Stimulated activated CD8-positive, alpha-beta memory T cell treated with anti-CD3 and anti-CD28 coated beads, Interleukin-4, amount 100 ng/mL, for 1 hour (primary cell): ENCODE measurements at places on chromosomes 1 and 21.

DNA sequence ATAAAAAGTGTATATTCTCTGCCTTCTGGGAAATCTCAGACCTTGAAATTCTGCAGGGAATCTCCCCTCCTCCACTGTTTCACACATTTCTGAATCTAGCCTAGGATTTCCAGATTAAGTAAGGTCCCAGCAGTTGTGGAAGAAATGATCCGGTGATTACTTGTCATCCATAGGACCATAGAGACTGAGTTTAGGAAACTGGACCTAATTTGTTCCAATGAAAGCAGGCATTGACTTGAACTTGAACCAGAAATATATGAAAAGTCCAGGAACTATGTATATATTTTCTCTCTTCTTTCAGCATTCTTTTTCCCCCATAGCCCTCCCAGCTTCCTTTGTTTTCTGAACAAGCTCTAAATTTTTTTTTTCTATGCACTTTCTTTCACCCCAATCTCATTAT lies 149.5 kb upstream of the SPAG17 start:
- no peak for DNase-seq

DNA sequence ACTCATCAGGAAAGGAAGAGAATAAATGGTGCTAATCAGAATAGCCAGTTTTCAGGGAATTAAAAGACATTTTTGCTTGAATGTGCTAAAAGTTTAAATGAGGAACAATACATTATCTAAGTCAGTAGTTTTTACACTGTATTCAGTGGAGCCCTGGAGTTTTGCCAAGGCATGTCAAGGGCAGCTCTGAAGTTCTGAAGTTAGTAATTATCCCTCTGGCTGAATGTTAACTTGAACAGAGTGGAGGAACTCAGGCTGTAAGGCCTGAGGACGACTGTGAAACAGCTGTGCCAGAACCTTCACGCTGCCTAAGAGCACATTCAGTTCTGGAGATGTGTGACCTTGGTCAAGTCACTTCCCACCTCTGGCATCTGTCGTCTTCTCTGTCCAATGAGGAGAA lies 68.1 kb downstream of the EDEM3 start:
- DNase-seq = no peak

DNA sequence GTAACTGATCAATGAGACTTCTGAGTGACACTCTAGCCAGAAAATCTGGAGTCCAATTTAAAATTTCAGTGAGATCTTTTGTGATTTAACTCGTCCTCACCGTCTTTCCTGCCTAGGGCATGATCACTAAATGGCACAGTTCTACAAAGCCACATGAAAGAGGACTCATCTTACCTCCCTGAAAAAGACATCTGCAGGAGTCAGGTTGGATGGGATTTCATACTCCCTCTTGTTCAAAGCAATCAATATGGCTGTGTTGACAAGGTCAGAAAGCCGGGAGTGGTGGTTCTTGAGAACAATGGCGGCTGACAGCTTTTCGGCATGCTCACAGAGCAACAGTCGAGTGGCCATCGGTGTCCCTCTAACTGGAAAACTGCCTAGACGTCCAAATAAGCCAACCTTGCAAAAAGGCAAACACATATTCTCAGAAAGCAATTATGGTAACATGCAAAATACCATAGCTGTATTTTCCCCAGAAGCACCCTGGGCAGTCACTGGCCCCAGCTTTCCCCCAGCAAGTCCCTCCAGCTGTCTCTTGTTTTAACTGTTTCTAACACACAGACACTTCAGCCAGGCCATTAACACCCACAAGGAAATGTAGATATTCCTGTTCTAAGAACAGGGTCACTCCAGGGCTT lies 36.6 kb upstream of the ACTA1 start:
- no peak for DNase-seq

GRCh38 chr1:192846950-192847349 lies 38.1 kb downstream of the RGS2 start:
- no peak for DNase-seq

DNA sequence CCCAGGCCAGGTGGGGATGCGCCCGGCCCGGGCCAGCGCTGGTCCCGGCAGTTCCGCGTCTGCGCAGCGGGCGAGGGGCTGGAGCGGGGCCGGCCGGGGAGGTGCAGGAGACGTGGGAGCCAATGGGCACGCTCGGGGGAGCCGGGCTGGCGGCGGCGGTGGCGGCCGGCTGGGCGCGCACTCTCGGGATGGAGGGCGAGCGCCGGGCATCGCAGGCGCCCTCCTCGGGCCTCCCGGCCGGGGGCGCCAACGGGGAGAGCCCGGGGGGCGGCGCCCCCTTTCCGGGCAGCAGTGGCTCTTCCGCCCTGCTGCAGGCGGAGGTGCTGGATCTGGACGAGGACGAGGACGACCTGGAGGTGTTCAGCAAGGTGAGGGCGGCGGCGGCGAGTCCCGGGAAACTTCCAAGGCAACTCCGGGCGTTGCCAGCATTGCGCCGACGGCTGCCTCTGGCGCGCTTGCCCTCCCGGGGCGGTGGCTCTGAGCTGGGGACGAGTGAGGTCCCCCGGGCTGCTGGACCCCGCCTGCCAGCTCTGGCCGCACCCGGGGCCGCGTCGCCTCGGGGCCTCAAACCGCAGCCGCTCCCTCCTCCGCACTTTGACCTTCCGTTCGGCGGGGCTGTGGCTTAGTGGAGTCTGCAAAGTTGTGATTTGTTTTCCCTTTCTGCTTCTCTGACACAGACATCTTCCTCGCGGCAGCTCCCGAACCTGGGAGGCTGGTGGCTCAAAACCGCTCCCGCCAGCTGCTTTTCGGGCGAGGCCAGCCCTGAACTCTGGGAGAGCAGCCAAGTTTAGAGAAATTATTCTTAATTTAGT lies at the start of gene SNX7:
TSS of gene SNX7 (plus strand) at position 178 of the 812 bp plus-strand sequence. CDS start at position 189, 11 bp downstream.
- no peak for DNase-seq

DNA sequence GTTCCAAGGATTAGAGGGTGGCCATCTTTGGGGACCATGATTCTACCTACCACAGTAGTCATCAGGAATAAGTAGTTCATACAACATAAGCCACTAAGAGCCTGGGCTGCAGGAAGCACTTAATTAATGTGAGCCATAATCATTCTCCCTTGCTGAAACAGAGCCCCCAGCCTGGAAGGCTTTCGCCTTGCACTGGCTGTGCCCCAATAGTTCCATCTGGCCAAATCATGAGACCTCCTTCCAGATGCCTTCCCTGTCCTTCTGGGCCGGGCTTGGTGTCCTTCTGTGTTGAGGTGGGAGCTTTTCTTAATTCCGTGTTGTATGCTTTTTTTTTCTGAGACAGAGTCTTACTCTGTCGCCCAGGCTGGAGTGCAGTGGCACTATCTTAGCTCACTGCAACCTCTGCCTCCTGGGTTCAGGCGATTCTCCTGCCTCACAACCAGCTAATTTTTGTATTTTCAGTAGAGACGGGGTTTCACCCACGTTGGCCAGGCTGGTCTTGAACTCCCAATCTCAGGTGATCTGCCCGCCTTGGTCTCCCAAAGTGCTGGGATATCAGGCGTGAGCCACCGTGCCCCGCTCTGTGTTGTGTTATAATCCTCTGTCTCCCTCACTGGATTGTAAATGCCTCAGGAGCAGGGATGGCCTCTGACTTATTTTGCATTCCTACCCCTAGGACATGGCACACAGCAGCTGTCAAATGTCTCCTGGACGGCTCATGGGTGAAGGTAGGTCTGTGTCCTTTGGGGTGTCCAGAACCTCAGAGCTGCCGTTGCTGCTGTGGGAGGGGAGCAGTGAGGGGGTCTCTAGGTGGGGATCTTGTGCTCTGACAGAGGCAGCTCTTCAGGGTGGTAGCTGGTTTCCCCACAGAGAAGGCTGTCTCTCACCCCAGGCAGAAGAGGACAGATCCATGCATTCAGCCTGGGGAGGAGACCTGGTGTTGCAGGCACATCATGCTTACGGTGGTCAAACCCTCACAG lies 10.1 kb downstream of the GNG4 start:
- DNase-seq = no peak

DNA sequence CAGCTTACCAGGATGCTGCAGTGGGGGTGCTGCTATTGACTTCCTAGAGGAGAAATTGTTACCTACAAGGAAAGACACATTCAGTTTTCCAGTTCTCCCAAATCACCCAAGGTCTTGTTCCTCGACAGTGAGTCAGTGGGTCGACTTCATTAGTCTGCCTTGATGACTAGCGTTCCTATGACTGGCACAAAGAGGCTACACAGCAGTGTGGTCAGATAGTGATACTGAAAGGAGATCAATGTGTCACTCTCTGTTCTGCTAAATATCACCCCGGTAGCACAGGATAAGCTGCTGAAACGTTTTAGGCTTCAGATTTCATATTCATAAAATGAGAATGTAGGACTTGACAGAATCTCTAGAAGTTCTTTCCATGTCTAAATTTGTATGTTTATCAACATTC lies 357.4 kb downstream of the LMX1A start:
- no peak for DNase-seq

GRCh38 chr21:28099001-28099705 lies 893.5 kb downstream of the LTN1 start:
- no peak for DNase-seq

GRCh38 chr1:25566730-25567341 lies 23.4 kb downstream of the LDLRAP1 start:
- no peak for DNase-seq

- DNase-seq = no peak
These were observed 621.9 kb downstream of the LRRIQ3 start for GRCh38 chr1:73576083-73576482.

- no peak for DNase-seq
These were observed 12.0 kb downstream of the XCL2 start for GRCh38 chr1:168531615-168532345.

DNA sequence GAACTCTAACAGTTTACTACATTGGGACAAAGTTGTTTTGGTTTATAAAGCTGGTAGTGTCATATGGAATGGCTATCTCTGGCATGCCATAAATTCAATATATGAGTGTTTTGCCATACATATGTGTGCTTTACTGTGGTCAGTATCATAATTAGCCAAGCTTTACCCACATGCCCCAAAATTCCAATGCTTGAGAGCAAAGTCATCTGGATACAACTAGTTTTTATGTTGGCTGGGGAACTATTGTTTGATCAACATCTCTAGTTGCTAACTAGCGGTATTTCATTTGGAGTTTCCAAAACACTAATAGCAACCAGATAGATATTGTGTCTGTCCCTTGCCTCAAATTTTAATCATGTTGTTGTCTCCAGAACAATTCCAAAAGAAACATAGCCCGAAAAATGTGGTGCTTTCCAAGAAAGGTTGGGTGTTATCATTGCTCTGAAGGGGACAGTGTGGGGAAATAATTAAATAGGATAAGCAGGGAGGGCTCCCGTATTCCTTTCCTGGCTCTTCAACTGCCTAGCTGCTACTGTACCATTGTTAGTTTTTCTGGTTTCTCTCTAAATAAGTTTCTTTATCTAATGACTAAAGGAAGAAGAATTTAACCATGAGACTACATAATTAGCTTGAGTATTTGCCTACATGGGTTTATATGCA lies 136.1 kb downstream of the TGFB2 start:
- DNase-seq = no peak

DNA sequence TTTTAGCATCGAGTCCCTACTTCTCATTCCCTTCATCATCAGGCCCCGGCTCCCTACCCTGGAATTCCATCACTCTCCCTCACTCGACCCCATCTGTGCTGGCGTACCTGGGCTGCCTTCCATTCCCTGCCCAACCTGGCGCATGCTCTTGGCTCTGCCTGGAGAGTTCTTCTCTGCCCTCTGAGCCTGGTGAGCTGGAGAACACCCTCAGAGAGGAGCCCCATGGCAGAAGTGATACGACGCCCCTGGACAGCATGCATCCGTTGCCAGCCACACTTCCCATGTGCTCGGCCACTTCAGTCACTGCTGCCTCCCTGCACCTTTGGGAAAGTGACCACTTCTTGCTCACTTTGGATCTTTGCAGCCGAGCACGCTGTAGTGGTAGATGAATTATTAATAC lies 30.1 kb downstream of the OLFML2B start:
- no peak for DNase-seq

DNA sequence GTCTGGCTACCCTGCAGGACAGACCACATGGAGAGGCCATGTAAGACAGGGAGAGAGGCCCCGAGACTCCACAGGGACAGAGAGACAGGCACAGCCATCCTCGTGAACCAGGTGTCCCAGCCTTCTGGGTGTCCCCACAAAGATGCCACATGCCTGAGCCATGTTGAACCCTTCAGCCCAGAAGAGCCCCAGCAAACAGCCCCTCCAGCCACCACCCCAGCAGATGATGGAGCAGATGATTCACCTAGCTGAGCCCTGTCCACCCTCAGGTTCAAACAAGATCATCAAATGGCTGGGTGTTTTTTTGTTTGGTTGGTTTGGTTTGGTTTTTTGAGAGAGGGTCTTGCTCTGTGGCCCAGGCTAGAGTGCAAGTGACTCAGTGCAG lies 78.7 kb downstream of the DHRS3 start:
- DNase-seq = no peak

DNA sequence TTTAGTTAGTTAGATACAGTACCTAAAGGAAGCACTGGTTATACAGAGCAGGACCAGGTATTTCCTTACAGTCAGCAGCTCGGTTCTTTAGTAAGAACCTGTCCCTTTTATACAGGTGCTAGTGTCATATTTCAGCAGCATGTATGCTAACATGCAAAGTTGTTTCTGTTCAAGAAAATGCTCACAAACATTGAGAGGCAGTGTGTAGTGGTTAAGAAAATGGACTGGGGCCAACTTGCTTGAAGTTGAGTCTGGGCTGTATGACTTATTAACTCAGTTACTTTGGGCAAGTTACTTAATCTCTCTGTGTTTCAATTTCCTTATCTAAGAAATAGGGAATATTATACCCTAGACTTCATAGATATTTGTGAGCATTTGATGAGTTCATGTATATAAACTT lies 31.1 kb downstream of the AK4 start:
- DNase-seq = no peak

DNA sequence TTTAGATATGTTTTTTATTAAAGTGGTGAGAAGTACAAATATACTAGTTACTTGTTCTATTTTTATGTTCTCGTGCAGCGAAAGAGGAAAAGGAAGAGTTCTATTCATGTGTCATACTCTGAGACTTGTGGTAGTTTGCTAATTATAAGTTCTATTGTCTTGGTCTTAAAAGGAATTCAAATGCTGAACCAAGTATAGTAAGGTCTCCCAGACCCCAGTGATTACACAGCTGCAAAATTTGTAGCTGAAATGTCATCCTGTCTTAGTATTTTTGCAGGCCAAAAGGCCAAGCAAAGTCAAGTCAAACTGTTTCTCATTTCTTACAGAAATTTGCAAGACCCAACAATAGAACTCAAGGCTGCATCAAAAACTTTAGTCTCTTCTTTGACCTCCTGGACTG lies 268.7 kb downstream of the CHRM3 start:
- DNase-seq = no peak

DNA sequence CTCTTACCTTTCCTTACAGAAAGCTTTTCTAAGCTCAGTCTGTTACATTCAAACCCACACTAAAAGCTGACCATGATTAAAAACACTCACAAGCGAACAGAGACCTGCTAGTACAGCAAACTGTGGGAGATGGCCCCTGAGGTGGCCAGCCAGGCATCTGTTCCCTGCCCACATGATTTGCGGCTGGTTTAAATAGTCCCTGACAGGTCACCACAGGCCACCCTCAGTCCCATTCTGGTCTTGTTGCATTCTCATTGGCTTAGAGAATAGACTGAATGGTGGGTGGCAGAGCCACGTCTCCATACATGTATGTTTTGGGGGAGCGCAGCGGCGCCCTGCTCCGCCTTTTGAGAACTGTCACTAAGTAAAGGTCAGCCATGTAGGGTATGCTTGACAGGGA lies 2.3 kb upstream of the ACTA1 start:
- no peak for DNase-seq

GRCh38 chr1:6794164-6794563 lies 8.9 kb downstream of the CAMTA1 start:
- no peak for DNase-seq

- DNase-seq = no peak
These were observed 139.8 kb downstream of the PGBD5 start for GRCh38 chr1:230286166-230286889.
